ENCODE measurements at places on chromosomes 12 and 14.

DNA sequence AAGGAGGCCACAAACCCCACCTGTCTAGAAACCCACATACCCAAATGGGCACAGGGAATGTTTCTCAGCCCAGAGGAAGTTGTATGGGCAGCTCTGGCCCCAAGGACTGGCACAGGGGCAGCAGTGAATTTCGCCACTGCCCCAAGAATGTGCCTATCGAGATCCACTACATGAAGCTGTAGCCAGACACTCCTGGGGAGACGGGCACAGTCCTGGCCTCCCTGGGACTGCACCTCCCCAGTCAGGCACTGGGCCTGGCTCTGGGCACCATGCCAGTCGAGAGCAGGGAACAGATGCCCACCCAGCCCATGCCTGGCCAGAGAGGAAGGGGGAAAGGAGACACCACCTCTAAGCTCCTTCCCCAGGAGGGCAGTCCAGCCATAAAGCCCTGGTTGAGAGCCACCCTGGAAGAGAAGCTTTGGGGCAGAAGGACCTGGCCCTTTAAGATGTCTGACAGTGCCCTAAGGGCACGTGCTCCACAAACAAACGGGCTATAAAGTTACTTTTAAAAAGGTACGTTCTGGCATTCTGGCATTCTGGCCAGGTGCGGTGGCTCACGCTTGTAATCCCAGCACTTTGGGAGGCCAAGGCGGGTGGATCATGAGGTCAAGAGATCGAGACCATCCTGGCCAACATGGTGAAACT, 8.4 kb downstream of the ADCY6 start:
- no peak for DNase-seq

DNA sequence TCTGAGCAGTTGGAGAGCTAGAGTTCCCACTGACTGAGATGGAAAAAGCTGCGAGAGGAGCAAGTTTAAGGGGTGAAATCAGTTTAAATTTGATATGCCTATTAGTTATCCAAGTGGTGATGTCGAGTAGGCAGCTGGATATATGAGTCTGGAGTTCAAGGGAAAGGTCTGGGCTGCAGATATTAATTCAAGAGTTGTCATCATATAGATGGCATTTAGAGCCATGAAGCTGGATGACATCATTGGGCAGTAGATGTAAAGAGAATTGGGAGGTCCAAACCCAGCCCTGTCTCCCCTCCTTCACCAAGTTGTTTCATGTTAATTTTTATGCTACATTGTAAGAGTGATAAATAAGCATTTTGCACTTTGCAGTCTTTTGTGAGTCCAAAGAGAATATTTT, 898.1 kb downstream of the GALC start:
- DNase-seq = no peak

- DNase-seq = no peak
Observed at GRCh38 chr14:103897075-103897947, 30.9 kb upstream of the TDRD9 start.

- no peak for DNase-seq
Observed at GRCh38 chr14:33480071-33480886, 470.6 kb downstream of the EGLN3 start.

- no peak for DNase-seq
Observed at GRCh38 chr12:47267571-47267970, 187.8 kb upstream of the AMIGO2 start.

DNA sequence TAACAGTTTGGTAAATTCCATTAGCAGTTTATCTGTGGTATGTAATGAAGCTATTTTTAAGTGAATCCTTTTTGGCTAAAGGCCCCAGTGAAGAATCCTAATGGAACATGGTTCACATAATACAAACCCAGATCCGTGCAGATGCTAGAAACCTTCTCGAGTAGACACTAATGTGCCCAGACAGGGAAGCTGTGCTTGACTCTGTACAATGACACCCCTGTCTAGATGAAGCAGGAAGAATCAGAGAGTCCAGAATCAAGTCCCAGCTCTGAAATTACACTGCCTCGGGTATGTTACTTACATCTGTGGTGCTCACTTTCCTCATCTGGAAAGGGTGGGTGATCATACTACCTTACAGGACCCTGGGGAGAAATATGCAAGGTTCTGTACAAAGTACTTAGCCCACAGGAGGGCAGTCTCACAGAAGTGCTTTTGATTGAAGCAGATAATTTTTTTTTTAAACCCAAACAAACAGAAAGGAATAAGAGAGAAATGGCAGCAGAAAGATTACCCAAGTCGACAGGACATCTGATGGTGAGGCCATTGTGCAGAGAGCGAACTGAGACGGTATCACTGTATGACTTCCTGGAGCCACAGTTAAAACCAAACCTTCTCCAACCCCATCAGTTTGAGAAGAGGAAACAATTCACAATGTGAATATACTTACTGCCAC, 8.5 kb downstream of the CRACR2A start:
- no peak for DNase-seq

DNA sequence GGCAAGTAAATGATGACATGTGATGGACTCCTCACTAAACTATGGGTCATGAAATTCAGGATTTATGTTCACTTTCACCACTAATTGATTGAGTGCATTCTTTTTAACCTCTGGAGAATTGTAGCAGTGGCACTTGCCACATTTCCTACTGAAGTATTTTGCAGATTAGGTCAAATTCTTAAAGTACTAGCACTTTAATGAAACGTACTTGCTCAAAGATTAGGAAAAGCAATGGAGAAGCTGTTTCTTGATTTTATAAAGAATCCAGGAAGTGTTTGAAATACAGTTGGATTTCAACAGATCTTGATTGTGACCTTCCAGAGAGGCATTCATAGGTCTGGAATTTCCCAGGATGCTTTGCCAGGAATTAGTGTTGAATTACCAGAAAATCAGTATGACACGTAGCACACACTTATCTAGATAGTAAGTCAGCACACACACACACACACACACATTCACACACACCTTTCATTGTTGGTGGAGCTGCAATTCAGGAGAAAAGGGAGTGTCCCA, 162.6 kb downstream of the MYRFL start:
- DNase-seq = no peak

DNA sequence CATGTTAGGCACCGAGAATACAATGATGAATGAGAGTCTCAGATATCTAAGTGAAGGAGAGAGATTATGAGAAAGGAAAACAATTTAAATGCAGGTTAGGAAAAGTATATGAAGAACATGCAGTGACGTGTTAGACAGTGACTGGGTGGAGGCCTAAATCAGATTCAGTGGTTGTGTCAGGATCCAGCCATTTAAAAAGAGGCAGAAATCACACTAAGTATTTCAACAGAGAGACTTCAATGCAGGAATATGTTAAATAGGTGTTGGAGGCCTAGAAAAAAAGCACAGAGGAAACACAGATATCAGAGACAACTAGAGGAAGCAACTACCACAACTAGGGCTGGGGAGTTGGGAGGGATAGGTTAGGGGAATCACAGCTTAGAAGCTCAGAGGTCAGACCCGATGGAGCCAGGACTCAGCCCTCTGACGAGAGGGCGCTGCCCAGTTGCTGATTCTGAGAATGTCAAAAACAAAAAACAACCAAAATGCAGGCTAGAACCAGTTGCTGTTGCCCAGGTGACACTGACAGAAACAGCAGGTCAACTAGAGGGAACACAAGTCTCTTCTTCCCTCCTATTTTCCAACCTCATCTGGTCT, 3.0 kb upstream of the GARIN2 start:
- no peak for DNase-seq

GRCh38 chr12:115370650-115371049, 686.7 kb upstream of the TBX3 start:
- no peak for DNase-seq

DNA sequence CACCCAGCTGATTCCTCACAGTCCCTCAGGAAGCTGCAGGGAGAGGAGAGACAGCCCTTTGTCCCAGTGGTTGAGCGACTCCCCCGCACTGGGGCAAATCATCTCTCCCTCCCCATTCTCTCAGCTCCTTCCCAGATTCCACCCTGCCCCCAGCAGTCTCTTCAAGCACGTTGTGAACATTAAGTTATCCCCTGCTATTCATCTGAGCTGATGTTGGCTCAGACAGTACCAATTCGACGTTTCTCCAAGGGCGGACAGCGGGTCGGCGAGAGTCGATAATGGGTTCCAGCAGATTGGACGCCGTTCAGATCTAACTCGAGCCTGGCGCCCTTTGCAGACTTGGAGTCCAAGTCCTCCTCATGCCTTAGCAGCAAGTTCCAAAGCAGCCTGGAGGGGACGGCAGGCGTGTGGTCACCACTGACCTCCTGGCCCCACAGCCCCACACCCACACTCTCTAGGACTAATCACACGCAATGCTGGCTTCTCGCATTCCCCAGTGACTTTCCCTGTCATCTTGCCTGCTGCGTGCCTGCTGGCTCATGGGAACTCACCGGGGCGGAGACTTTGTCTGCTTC, 245.9 kb downstream of the CHST11 start:
- no peak for DNase-seq

DNA sequence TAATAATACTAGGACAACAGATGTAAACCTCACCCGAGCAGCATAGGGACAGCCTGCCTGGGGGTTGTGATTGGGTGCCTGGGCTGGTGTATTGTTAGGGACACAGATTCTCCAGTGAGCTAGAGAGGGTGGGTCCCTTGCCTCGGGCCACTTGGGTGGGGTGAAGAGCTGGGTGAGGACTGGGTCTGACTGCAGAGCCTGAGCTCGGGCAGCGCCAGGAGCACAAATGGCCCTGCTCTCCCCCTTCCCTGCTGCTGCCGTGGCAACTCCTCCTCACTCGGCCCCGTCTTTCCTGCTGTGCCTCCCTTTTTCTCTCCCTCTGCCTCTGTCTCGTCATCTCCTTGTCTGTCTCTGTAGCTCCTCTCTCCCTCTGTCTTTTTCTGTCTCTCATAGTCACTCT, 115.4 kb downstream of the GLT1D1 start:
- DNase-seq = no peak

- DNase-seq = no peak
Observed at GRCh38 chr14:71574976-71575375, 357.3 kb upstream of the RGS6 start.

DNA sequence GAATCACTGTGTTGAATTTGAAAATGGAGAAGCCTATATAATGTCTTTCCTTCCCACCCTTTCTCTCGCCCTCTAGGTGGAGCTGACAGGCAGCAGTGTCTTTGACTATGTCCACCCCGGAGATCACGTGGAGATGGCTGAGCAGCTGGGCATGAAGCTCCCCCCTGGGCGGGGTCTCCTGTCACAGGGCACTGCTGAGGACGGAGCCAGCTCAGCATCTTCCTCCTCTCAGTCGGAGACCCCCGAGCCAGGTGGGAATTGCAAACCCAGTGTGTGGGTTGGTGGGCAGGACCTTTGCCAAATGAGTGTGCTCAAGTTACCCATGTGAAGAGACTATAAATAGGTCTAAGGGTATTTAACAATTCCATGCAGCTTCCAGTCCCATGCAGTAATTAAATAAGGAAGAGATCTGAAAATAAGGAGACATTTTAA, 274.7 kb downstream of the EGLN3 start:
- DNase-seq = peak; percentile 12

DNA sequence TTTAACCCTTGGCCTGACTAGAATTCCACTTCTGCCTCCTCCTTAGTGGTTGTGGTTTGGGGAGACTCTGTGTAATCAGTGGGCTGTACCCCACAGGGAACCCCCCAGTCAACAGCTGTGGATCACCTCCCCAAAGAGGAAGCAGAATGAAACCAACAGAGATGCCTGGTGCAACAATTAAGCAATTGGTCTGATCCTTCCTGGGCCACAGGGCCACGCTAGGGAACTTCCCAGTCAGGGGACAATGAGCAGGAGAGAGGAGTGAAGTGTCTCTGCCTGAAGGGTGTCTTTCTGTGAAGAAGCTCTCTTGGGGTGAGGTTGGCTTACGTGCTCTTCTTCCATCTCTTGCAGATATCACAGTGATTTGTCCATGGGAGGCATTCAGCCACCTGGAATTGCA, 8.2 kb downstream of the PDE6H start:
- DNase-seq = no peak

DNA sequence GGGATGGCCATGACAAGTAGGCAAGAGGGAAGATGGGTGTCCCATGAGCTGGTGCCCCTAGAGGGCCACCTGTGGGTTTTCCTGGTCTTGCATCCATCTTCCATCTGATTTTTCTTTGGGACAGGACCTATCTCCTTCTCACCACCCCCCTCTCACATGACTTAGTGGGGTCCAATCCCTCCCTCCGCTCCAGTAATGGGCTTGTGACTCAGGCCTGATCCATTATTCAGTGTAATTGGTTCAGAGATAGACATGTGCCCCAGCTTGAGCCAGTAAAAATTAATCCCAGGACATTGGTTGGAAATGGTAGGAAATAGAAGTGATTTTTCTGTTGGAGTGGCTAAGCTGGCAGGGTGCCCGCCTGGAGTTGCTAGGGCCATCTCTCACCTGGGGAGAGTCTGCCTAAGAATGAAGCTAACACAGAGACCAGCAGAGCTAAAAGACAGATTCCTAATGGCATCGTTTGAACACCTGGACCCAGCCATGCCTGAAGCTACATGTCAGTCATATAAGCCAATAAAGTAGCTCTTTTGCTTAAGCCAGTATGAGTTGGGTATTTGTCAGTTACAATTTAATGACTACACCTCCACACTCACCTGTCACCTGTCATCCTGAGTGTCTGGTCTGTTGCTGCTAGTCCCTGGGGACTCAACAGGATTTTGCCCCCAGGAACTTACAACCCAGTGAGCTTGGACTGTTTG, 14.7 kb downstream of the RASAL1 start:
- DNase-seq = no peak

DNA sequence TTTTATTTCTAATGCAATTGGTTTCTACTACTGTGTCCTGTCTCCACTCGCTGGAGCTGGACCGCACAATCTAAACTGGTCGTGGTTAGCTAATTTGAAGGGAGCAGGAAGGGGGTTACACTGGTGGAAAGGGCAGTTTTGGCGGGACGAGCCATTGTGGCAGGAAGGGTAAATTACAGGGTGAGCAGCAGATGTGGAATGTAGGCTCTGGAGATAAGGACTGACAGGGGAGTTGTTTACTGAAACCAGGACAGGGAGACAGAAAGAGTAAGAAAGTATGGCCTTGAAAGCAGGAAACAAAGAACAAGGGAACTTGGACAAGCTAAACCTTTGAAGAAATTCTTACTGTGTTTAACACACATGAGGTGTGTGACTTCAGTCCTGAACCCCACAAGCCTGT, 147.8 kb downstream of the ATXN7L3B start:
- DNase-seq = no peak

DNA sequence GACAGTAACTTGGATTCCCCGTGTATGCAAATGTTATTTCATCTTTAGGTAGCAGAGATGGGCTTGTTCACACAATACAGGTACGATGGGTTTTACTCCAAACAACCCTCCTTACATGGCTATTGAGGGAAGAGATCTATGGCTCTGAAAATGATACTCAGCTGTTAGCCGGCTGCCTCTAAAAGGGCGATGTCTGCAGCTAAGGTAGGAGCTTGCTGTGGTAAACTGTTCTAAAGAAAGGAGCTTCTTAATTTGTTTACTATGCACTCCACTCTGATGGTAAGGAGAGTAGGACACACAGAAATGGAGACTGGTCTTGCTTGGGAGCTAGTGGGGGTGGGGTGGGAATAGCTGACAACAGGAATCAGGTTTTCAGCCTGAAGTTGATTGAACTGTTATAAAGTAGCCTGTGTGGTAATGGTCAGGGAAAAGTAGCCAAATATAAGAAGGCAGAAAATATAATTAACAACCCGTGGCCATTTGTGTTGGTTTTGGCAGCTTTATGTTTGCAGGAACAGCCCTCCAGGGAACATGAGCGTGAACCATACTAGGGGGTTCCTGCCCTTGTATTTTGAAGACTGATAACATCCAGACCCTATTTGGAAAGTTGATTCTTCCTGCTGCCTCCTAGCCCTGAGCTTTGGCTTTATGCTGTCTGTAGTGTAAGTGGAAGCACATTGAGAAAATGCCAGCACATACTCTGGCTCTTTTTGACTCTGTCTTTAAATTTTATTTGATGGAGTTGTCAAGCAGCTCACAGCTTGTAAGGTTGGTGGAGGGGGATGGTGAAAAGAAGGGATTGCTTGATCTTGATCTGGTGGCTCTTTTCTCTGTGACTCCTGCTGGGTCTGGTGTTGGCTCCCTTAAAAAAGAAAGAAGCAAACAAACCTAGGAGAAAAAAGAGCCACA, 929.8 kb downstream of the DIO2 start:
- DNase-seq = no peak
